Calu3 (cell line): ENCODE measurements at places on chromosomes 5 and 9.

- no peak for DNase-seq
These were observed 546.1 kb downstream of the ZNF608 start for GRCh38 chr5:124200381-124200780.

DNA sequence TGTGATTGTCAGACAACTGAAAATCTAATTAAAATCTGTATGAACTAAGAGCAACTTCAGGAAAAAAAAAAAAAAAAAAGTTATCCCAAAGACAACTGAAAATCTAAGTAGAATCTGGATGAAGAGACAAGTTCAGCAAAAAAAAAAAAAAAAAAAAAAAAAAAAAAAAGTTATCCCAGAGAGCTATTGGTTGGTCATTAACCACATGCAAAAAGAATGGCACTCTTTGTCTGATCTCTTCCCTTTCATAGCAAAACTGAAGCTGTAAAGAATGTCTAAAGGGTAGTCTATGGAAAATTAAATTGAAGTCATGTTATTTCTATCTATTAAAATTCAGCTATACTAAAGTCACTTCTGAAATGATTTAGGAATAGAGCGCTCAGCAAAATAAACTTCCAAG, 32.9 kb downstream of the STRBP start:
- DNase-seq = no peak

- DNase-seq = no peak
These were observed 4.2 kb upstream of the FGF18 start for GRCh38 chr5:171415115-171415730.

DNA sequence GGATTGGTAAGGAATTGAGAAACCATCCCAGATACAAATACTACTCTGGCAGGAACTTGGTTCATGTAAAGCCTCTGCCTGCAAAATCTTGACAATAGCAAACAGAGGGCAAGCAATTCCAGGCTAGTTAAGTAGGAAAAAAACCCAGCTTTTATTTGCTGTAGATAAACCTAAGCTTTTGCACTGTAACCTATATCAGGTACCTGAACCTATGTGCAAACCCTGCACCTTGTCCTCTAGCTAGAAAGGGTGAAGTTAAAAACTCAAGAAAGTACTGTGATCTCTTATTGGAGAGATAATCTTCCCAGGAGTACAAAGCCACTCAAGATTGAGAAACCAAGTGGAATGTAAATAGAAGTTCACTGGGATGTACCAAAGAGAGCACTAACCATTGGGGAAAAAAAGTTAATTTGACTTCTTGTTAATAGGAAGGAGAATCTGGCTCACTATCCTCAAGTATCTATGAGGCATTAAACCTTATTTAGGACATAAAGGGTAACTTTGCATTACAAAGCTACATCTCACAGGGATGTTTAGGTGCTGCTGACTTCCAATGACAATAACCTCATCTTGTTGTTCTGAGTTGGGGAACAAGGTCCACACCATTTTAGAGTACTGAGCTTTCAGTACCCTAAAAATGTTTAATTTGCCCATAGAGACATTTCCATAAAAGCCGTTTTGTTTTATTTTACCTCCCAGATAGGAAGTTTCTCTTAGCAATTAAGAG, 73.8 kb upstream of the PCA3 start:
- no peak for DNase-seq

GRCh38 chr9:91186632-91187108, 175.0 kb downstream of the AUH start:
- DNase-seq = no peak

GRCh38 chr5:94691949-94692348, 73.5 kb downstream of the SLF1 start:
- no peak for DNase-seq

DNA sequence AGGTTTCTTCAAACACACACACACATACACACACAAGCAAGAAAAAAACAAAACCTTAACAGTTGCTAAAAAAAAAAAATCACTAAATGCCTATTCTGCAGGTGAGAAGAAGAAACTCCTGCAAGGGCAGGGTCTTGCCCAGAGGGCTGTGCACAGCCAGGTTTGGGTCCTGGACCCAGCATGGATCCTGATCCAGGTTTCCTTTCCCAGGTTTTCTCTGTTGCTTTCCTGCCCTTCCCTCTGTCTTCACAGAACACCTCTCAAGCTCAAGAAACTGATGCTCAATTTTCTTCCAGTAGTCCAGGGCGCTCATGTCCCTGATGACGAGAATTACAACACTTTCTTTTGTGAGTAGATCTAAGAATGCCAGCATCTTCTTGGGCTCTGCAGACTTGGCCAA, 136.6 kb downstream of the PAX5 start:
- no peak for DNase-seq
